ENCODE measurements at places on chromosomes 5 and 9.

GRCh38 chr9:88737876-88738275 lies 202.9 kb downstream of the NXNL2 start:
- DNase-seq = no peak

GRCh38 chr5:11650936-11651335 lies 253.3 kb downstream of the CTNND2 start:
- no peak for DNase-seq

DNA sequence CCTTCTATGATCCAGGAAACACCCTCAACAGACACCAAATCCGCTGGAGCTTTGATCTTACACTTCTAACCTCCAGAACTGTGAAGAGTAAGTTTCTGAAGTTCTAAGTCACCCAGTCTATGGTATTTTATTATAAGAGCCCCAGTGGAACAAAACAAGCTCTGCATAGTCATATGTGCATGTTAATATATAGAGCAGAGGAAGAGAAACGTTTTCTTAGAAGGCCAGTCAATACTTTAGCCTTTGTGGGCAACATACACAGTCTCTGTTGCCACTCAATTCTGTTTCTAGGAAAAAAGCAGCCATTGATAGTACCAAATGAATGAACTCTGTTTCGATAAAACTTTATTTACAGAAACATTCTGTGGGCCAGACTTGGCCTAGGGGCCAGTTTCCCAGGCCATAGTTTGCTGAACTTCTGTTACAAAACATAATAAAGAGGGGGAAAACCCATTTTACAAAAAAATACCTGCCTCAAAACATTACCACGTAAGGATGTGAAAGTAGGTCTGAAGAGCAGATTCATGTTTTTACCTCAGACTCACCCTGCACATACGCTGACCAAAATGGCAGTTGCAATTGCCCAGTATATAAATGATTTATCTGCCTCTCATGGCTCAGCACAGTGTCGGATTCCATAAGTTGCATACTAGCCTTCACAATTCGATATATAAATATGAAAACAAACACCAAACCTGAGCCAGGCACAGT lies 350.5 kb downstream of the SLIT3 start:
- no peak for DNase-seq

GRCh38 chr5:56350011-56350596 lies 117.0 kb upstream of the ANKRD55 start:
- no peak for DNase-seq

GRCh38 chr9:36029765-36030528 lies 6.8 kb upstream of the RECK start:
- no peak for DNase-seq

DNA sequence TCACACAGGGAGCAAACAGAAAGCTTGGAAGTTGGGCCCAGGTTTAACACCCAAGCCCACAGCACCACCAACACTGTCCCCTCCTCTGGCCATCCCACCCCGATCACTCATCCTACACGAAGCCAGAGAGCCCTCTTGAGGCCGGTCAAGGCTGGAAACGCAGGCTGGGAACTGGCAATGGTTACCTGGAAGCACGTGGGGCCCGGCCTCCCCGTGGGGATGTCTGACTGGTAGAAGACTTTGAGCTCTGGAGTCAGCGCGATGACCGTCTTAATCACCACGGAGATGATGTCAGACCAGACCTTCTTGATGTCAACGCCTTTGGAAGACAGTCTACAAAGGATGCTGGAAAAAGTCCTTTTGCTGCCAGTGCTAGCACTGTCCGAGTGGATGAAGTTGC lies 104.1 kb downstream of the TTLL11 start:
- DNase-seq = no peak

DNA sequence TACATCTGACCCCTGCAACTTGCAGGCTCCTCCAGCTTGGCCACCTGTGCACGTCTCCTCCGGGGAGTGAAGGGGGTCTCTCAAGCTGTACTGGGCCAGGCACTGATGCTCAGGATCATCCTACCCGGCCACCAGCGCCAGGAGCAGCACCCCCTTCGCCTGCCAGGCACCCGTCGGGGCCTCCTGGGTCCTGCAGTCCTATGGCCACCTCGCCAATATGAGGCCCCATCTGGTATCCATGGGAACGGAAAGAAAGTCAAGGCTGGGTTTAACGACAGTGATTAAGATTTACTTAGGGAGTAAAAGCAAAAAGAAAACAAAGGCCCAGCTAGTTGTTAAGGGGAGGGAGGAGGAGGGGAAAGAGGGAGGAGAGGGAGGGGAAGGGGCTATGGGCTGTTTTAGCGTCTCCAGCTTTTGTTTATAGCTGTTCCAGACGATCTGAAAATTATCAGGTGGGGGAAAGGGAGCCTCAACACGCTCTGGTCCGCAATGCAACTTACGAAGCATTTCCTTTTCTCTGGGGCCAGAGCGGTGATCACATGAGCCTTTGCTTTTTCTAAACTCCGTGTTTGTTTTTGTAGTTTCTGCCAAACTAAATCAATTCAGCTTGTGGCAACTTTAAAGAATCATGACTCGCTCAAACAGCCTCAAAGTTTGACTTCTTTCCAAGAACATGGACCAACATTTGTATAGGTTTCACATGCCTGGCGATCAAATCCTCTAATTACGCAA lies 132.4 kb downstream of the ROR2 start:
- DNase-seq = no peak

DNA sequence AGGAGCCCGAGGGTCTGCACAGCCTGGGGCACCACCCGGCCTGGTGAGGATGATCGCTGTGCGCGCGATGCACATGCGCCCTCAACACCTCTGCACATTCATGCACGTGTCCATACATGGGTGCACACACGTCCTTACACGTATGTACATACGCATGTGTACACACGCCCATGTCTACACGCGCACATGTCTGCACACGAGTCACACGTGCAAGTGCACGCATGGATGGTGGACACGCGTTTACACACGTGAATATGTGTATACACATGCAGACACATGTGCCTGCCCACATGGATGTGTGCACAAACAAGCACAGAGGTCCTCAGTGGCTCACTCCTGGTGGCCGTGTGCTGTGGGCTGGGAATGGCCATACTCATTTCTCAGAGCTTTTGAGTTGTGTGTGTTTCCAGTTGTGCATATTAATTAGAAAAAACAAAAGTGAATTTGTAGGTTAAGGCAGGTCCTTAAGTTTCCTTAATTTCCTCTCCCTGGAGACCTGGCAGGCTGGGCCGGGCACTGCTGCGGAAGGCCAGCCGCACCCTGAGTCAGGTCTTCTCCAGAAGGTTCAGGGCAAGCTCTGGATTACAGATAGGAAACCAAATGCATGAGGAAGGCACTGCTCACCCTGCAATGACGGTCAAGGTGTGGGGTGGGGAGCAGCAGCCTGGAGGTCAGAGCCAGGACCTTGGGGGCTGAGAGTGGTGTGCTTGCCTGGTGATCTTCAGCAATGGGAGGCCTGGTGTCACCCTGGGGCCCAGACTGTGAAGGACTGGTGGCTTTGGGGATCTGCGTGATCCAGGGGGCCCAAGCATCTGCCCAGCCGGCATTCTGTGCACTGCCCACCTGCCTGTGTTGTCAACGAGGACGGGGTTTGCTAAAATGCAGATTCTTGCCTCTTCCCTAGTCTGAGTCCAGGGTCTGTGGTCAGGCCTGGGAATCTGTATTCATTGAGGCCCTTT lies 1.3 kb upstream of the RNU6ATAC start:
- DNase-seq = no peak

All from glomerular endothelial cell (primary cell).